ENCODE measurements at places on chromosomes 11 and 22.

DNA sequence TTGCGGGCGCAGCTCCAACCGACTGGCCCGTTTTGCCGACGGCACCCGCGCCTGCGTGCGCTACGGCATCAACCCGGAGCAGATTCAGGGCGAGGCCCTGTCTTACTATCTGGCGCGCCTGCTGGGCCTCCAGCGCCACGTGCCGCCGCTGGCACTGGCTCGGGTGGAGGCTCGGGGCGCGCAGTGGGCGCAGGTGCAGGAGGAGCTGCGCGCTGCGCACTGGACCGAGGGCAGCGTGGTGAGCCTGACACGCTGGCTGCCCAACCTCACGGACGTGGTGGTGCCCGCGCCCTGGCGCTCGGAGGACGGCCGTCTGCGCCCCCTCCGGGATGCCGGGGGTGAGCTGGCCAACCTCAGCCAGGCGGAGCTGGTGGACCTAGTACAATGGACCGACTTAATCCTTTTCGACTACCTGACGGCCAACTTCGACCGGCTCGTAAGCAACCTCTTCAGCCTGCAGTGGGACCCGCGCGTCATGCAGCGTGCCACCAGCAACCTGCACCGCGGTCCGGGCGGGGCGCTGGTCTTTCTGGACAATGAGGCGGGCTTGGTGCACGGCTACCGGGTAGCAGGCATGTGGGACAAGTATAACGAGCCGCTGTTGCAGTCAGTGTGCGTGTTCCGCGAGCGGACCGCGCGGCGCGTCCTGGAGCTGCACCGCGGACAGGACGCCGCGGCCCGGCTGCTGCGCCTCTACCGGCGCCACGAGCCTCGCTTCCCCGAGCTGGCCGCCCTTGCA lies 1.0 kb downstream of the FJX1 start:
- DNase-seq = peak; percentile 66

DNA sequence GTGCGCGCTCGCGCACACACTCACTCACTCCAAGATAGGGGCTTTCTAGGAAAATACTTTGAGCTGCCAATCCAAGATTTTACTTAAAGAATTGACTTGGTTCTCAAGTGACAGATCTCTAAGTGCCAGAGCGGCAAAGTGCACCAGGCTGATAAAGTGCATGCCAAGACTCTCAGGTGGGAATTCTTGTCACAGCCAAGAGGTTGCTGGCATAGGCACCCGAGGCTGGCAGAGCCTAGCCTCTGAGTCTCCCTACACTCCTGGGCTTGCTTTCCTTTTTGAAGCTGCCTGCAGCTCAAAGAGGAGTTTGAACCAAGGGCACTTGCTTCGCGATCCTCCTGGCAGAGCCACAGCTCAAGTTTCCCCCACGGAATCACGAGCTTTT lies 2.5 kb upstream of the ADM start:
- no peak for DNase-seq

GRCh38 chr22:23470811-23471389 lies 109.2 kb downstream of the IGLL1 start:
- DNase-seq = no peak

- no peak for DNase-seq
These were observed 3.8 kb upstream of the CYP2D6 start for GRCh38 chr22:42134100-42135020.

- peak; percentile 56 for DNase-seq
These were observed 3.9 kb upstream of the BCL9L start for GRCh38 chr11:118929501-118930093.

GRCh38 chr22:19757140-19757984 lies 3.2 kb upstream of the TBX1 start:
- peak; percentile 82 for DNase-seq

DNA sequence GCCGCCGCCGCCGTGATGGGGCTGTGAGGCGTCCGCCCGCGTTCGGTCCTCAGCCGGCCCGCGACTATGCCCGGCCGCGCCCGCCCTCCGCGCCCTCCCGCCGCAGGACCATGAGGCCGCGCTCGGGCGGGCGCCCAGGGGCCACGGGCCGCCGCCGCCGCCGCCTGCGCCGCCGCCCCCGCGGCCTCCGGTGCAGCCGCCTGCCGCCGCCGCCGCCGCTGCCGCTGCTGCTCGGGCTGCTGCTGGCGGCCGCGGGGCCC lies 215 bp downstream of the ZNRF3 start:
- DNase-seq = peak; percentile 61

DNA sequence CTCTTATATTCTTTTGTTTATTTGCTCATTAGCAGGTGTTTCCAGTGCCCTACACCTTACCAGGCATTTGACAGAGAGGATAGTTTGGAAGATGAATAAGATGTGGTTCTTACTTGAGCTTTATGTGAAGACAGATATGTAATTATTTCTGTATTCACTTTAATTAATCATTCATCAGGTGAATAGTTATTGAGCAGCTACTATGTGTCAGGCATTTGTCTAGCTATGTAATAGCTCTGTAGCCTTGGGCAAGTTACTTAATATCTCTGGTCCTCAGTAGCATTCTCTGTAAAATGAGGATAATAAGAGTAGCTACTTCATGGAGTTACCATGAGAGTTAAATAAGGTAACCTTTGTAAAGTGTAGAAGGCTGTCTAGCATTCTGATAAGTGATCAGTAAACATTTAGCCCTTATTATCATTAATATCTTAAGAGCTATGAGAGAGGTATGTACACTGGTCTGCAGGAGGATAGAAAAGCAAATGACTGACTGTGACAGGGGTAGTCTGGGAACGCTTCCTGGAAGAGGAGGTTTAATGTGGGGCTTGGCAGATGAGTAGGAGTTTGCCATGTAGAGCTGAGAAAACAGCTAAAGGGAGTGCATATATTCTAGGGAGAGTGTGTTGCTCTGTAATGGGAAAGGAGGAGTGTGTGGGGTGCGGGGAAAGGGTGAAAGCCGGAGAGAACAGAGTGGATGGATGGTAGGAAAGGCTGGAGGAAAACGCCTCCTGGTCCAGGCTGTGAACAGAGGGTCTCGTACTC lies 56.1 kb downstream of the MICAL2 start:
- DNase-seq = no peak

DNA sequence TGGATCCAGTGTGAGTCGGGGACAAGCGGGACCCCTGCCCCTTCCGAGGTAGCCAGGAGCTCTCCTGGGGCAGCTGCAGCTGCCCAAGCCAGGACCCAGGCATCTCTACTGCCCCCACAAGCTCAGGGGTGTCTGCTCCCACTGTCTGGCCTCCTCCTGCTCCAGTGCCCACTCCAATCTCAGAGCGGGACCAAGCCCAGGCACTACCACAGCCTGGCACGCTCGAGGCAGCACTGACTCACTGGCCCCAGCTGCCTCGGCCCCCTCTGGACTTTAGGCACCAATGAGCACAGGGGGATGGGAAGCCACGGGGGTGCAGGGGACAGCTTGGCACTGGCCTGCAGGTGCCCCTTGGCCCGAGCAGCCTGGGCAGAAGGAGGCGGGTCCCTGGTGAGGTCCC lies 8.2 kb downstream of the IL2RB start:
- no peak for DNase-seq

GRCh38 chr11:73072935-73073481 lies 69.1 kb downstream of the FCHSD2 start:
- peak; percentile 27 for DNase-seq

GRCh38 chr11:859394-860131 lies 16.9 kb downstream of the TSPAN4 start:
- no peak for DNase-seq

DNA sequence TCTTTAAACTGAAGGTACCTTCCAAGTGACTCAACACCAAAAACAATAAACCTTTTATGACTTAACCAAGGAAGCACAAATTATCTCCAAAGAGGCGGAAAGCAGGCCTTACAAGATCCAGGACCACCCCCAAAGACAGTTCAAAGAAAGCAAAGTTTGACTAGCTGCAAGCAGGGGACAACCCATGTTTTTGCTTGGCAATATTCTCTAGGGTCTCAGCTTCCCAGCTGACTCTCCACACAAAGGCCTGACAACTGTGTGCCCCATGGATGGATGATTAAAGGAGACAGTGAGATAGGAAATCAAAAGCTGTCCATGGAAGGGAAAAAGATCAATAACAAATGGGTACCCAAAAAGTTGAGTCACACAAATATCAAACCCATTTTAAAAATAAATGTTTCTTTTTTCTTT lies 232.2 kb downstream of the DDX10 start:
- no peak for DNase-seq

GRCh38 chr11:69524291-69524882 lies 42.9 kb downstream of the LINC01488 start:
- no peak for DNase-seq

DNA sequence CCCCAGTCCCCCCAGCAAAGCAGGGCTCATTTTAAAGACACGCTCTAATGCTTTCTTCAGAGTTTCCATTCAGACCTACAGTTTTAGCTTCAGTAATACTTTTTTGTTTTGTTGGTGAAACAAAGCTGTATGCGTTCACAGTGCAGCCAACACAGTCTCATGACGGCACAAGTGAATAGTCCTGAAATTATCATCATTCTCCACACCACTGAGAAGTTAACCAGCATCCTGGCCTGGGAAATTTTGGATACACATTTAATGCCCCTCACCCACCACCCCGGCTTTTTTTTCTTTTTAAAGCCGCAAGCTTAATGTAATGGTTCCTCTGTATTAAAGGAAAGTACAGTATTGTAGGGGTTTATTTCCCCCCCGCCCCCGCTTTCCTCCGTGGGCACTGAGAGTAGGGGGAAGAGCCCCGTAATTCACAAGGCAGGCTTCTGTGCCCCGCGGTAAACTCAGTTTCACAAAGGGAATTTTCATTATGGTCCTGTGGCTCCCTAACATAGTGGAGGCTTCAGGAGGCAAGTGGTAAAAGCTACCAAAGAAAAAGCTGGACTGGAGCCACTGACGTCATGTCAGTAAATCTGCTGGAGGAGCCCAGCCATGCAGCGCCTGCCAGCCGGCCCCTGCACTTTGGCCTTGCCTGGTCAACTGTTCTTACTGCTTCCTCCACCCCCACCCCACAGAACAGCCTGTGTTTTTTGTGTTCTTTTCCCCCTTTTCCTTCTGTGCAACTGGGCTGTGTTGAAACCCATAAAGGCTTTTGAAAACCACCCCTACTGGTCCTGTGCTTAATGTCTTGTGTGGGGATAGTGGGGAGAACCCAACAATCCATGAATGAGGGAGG lies 18.2 kb downstream of the TEAD1 start:
- DNase-seq = no peak
